ENCODE measurements at places on chromosomes 12 and 14.

DNA sequence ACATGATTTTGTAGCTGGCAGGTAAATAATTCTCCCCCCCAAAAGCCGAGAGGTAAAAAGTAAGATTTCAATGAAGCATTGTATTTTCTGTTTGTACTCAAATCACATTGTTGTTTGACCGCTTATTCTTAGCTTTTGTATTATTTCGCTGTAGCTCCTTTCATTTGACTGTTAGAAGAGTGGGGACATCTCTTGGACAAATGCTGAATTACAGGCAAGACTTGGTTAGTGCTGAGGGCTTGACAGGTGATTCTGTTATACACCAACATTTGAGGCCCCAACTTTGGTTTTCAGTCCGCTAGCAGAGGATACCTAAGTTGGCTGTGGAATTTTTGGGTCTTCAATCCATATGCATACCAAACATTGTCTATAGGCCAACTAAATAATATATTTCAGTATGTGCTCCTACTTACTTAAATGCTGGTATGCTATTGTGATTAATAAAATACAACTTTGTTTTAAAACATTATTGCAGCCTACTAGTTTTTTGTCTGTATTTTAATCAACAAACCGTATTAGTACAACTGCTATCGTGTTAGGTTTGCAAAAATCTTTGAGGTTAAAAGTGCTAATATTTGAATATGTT lies 102.2 kb downstream of the ERC1 start:
- no peak for DNase-seq

GRCh38 chr12:51972849-51973273 lies 21.4 kb downstream of the ACVR1B start:
- DNase-seq, result peak; percentile 44

- no peak for DNase-seq
Measured at GRCh38 chr12:72178871-72179270, 93.3 kb upstream of the TRHDE start.

DNA sequence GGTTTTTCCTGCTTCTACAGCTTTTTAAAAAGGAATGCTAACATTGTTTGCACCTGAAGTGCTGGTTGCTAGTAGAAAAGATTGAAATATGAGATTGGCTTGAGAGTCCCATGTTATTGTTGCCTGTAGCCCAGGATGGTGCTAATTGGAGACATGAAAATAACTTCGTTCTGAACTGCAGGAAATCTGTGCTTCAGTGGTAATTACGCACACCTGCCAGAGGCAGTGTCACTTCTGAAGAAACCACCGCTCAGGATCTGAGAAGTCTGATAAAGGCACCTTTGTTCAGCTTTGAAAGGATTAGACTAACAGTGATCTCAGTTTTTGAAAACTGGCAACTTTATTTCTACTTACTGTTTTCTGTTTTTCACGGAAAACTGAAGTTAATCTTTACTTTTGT lies 15.5 kb upstream of the ATP6V0A2 start:
- no peak for DNase-seq

GRCh38 chr12:1796515-1797010 lies 23.8 kb upstream of the LRTM2 start:
- peak; percentile 76 for DNase-seq

GRCh38 chr14:70401643-70402042 lies 15.2 kb downstream of the SYNJ2BP start:
- DNase-seq, result no peak

GRCh38 chr14:74897642-74898041 lies 15.9 kb downstream of the DLST start:
- no peak for DNase-seq

DNA sequence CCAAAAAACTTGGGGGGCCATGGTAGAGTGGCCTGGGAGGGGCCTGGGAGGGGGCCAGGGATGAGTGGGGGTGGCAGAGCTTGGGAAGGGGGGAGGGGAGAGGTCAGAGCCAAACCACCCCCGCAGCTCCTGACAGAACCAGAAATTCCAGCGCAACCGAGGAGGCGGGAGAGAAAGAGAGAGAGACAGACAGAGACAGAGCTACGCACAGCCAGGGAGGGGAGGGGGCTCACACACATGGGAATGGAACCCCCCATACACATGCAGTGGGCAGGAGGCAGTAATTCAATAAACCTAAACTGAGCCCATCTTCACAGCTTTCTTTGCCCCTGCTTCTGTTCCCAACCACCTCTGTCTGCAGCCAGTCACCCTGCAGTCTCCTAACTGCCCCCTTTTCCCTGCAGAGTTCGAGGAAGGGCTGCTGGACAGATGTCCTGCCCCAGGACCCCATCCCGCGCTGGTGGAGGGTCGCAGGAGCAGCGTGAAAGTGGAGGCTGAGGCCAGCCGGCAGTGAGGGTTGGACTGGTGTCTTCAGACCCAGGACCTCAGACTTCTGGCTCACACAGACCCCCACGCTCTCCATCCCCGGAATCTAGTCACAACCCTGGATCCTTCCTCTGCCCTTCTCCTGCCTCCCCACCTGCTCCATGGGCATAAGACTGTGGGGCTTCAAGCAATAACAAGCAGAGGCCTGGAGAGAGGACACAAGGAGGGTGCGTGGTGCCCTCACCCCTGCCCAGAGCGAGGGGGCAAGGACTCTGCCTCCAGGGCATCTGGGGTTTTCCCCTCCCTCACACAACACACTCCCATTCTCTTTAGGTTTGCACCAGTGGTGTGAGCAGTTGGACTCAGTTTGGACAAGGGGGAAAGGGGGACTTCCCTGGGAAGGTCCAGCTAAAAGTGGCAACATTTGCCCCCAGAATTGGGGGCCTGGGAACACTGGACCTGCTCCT lies 5.6 kb downstream of the NAB2 start:
- DNase-seq, result no peak

- DNase-seq, result no peak
Measured at GRCh38 chr12:67362526-67362925, 93.4 kb downstream of the CAND1 start.

DNA sequence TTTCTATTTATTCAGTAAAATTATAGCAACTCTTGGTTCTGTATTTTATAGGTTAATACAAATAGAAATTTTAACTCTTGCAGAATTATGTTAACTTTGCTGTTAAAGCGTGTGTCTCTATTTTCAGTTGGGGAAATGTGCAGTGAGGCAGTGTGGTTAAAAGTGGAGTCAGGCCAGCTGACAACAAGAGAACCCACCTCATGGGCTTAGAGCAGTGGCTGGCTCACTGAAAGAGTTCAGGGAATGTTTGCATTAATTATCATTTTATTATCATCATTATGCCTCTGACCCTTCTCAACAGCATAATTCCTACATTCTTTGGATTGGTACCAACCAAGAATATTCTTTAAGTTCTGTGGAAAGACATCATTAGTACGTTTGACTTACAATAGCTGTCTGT lies 163.8 kb downstream of the DERA start:
- no peak for DNase-seq

GRCh38 chr14:22565391-22565945 lies 23.6 kb downstream of the DAD1 start:
- no peak for DNase-seq

DNA sequence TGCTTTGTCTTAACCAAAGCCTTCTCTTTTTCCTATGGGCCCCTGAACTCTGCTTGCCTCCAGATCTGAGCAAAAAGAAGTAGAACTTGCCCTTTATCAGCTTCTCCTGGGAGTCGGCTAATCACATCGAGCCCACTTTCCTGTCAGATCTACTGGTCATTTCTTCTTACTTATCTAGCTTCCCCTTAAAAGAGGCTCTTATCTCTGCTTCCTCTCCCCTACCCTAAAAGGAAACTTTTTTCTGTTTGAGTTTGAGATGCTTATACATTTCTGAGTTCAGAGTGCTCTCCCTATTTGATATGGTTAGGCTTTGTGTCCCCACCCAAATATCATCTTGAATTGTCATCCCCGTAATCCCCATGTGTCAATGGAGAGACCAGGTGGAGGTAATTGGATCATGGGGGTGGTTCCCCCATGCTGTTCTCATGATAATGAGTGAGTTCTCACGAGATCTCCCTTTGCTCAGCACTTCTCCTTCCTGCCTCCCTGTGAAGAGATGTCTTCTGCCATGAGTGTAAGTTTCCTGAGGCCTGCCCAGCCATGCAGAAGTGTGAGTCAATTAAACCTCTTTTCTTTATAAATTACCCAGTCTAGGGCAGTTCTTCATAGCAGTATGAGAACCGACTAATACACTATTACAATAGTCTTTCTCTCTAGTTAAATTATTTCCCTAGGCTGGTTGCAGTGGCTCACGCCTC lies 114.7 kb upstream of the AMN1 start:
- no peak for DNase-seq

DNA sequence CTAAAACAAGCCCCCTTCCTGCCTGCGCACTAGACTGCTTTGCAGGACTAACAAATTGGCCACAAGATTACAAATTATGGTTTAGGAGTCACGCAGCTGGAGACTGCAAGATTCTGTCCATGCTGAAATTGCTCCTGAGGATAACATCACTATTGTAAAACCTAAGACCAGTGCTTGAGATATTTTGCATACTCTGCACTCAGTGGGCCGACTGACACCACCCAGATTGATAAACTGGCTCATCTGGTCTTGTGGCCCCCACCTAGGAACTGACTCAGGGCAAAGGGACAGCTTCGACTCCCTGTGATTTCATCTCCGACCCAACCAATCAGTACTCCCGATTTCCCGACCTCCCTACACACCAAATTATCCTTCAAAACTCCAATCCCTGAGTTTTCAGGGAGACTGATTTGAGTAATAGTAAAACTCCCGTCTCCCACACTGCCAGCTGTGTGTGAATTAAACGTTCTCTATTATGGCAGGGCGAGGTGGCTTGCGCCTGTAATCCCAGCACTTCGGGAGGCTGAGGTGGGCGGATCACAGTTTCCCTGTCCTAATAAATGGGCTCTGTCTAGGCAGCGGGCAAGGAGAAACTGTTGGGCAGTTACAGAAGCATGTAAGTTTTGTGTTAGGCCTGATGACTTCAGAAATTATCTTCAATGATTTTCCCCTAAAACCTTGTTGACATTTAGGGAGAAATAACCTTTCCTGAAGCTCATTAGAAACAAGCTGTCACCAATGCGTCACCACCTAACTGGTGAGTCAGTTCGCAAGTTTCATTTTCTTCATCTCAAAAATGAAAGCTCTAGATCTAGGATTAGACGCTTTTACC lies 5.3 kb upstream of the UBC start:
- DNase-seq, result peak; percentile 68

DNA sequence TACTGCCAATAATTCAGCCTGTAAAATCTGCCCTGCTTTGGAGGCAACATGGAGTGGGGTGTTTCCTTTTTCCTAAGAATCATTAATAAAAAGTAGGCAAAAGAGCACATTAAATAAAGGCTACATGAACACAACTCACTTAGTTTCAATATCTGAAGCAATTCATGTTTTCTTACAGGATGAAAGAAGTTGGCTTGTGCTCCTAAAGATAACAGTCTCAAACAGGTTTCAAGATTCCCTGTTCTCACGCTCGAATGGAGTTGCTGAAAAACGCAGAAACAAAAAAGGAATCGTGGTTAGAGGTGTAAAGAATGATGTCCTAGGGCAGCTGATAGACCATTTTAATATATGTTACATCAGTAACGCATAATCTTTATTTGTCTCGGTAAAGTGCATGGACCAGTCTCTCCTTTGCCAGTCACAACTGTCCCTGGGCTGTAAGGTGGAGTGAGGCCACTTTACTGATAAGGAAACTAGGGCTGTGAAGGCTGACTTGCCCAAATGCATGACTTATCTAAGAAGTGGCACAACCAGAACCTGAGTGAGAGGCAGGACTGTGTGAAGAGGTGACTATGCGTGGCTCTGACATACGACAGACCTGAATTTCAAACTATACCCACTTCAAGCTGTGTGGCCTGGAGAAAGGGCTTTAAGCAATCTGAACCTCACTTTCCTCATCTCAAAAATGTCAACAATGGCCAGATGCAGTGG lies 12.6 kb downstream of the GIT2 start:
- DNase-seq, result peak; percentile 24

- peak; percentile 34 for DNase-seq
Measured at GRCh38 chr12:4164559-4165558, 108.7 kb upstream of the CCND2 start.

GRCh38 chr12:108567406-108568337 lies 5.3 kb downstream of the ISCU start:
- DNase-seq, result no peak

DNA sequence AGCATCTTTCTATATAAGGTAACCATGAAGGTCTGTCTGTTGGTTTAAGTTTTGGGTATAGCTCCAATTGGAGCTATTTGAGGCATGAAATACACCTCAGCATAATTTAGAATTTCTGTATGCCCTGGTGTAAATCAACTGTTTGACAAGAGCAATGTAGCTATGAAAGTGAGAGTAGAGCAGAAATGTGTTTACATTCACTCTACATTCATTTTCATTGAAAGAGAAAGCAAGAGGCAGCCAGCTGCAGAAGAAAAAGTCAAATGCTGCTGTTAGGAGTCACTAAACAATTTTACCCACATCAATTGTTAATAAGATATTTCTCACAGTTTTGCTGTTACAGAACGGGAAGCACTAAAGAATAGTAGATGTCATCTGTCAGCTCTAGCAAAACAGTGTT lies 252.5 kb downstream of the SLC6A15 start:
- DNase-seq, result no peak

GRCh38 chr12:107135177-107135576 lies 41.8 kb upstream of the CRY1 start:
- no peak for DNase-seq

GRCh38 chr12:103851127-103851526 lies 10.1 kb upstream of the NT5DC3 start:
- DNase-seq, result no peak

- peak; percentile 44 for DNase-seq
Measured at GRCh38 chr14:30193845-30194501, 266.3 kb upstream of the PRKD1 start.

DNA sequence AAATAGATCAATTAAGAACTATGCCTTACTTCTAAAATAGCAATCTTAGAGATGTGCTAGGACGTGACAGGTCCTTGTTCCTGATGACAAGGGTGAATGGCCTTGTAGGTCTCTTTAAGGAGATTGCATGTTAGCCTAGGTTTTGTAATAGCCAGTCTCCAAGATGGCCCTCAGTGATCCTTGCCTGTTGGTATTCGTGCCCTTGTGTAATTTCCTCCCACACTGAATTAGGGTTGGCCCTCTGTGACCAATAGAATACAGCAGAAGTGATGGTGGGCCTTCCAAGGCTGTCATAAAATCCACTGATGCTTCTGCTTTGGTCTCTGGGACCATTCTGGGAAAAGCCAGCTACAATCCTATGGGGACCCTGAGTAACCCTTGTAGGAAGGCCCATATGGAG lies 38.2 kb upstream of the SNX6 start:
- DNase-seq, result no peak

GRCh38 chr12:42201063-42201462 lies 37.0 kb downstream of the YAF2 start:
- DNase-seq, result no peak

DNA sequence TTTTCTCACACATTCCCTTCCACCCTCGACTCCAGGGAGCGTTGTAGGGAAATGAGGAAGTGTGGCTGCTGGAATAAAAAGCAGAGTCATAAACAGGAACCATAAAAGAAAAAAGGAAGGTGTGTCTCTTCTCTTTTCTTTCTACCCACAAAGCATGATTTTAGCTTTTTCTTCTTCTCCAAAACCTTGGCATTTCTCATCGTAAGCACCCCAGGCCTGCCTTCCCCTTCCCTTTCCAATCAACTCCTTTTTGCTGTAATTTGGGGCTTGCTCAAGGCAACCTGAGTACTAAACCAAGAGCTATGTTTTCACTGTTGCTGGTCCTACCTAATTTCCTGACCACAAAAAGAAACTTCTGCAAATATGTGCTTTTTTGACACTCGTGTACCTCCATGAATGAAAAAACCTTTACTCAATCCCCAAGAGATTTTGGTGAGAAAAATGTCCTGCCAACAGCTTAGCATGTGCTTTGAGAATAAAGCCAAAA lies 9.2 kb downstream of the PLBD1 start:
- DNase-seq, result no peak

GRCh38 chr12:110998165-110998564 lies 77.8 kb upstream of the MYL2 start:
- DNase-seq, result no peak
